ENCODE measurements at places on chromosomes 6 and 20.
A peak's percentile ranks its signal among the peaks of the same experiment; 100 is the strongest.

DNA sequence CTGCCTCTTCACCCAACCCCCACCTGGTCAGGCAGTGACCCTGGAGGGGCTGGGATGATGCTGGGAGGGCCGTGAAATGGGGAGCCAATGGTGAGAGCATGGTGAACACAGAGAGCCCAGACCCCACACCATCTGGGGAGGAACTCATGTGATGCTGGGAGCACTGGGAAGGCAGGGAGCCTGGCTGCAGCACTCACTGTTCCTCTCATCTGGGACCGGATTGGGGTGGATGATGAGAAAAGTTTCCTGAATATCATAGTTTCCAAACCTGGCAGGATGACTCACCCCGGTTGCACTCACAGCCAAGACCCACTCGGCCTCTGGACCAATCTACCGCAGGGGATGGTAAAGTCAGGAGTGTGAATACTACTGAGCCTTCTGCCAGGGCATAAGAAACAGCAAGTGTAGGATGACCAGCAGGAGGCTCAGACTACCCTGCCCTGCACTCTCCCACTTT, 21.8 kb downstream of the ULBP1 start:
- no peak for DNase-seq

DNA sequence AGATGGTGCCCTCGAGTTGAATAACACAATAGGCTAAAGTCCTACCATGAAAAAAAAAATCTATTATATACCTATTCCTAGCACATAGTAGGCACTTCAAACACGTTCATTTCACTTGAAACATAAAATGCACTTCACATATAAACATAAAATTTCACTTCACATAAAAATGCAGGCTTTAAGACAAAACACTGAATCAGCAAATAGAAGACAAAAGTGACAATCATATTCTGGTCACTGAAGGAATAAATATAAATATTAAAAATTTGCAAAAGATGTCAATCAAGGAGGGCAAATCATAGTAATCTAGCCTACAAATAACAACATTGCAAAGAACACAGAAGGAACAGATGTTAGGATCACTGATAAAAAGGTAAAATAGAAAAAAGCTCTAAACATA, 153.1 kb downstream of the LMBRD1 start:
- DNase-seq: no peak

- peak; percentile 50 for DNase-seq
Measured at GRCh38 chr6:121436960-121437850, 1.8 kb downstream of the GJA1 start.

DNA sequence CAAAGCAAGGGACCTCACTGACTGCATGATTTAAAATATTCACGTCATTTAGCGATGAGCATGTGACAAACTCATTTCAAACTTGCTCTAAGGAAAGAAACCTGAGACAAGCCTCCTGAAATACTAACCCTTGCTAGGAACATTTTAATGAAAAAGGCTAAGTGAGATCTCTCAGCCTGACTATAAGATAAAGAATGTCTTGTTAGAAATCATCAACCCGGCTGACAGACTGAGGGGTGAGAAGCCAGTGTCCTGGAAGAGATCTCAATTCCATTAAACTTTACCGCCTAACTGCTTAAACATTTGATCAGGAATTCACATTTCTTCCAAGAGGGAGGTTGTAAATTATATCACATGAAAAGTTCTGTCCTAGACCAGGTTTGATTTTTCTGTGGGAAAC, 274.8 kb upstream of the EXOC2 start:
- no peak for DNase-seq

GRCh38 chr6:111781041-111781708, 92.1 kb downstream of the FYN start:
- peak; percentile 71 for DNase-seq

DNA sequence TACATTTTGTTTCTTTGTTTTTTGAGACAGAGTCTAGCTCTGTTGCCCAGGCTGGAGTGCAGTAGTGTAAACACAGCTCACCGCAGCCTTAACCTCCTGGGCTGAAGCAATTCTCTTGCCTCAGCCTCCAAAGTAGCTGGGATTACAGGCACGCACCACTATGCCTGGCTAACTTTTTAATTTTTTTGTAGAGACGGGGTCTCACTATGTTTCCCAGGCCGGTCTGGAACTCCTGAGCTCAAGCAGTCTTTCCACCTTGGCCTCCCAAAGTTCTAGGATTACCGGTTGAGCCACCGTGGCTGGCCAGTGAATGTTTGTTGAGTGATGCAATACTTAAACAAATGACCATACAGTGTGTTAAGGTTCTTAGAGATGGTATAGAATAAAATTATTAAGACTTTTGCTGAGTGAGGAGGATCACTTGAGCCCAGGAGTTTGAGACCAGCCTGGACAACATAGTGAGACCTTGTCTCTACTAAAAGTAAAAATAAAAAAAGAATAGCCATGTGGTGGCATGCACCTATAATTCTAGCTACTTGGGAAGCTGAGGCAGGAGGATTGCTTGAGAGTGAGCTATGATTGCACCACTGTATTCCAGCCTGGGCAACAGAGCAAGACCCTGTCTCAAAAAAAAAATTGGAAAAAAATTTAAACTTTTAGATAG, 13.4 kb downstream of the CEP250 start:
- DNase-seq: no peak

DNA sequence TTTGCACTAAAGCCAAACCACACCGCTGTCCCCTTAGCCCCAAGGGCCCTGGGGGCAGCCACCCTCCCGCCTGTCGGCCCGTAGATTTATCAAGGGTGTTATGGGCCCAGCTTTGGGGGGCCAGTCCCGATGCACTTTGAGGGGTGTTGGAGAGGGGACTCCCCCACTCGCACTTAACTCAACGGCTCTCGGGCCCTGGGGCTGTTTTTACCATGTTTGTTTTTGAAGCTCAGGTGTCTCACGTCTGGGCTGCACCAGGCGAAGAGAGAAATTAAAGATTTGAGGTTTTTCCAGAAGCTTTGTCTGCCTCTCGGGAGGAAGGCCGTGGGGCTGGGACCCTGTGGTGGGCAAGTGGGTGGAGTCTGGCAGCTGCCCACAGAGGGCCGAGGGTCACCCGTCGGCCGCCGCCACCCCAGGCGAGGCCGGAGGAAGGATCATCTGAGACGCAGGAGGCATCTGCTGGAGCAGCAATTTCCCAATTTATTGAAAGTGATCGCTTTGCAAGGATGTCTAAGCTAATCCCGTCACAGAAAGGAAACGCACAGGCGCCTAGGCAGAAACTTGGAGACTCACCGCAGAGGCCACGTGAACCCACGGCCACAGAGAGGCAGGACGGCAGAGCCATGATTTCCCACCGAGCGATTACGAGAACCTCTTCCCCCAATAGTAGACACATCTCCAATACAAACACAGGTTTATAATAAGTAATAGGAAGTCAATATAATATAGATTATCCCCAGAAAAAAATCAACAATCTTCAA, 3.8 kb downstream of the SLC2A4RG start:
- no peak for DNase-seq

DNA sequence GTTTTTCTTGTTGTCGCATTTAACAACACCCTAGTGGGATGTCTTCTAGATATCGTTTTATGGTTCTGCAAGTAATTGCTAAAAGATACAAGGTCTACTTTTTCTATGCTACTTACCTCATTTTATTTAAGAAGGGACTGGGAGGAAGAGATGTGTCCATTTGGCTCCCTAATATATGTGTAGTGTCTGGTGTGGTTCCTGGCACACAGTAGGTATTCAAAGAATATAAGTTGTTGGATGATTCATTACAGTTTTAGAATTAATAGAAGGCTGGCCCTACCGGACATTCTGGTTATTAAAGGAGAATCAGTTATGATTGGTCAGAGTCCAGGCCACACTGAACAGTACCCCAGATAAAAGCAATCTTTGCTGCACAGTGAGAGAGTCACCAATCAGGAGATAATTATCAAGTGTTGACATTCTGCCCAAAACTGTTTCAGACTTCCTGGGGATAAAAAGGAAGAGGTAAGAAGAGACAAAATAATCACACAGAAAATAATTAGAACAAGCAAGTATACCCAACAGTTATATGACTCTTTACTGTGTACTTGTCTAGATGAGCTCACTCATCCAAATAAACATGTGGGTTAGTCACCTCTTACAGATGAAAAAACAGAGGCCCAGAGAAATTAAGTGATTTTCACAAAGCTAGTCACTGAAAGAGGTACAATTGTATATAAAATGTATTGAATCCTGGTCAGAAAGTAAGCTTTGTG, 7.0 kb downstream of the TMEM244 start:
- no peak for DNase-seq

DNA sequence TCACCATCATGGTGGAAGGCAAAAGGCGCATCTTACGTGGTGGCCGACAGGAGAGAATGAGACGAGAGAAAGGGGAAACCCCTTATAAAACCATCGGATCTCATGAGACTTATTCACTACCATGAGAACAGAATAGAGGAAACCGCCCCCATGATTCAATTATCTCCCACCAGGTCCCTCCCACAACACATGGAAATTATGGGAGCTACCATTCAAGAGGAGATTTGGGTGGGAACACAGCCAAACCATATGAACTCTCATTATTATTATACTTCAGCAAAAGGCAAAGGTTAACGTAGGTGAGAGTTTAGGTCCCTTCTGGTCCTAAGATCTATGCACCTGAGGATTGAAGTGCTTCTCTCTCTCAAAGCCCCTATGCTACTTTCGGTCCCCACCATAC, 2.4 kb upstream of the PFDN4 start:
- no peak for DNase-seq

- DNase-seq: peak; percentile 83
Measured at GRCh38 chr6:130385064-130385695, 19.4 kb downstream of the TMEM200A start.

GRCh38 chr6:14784596-14785492, 461.0 kb upstream of the JARID2 start:
- no peak for DNase-seq

DNA sequence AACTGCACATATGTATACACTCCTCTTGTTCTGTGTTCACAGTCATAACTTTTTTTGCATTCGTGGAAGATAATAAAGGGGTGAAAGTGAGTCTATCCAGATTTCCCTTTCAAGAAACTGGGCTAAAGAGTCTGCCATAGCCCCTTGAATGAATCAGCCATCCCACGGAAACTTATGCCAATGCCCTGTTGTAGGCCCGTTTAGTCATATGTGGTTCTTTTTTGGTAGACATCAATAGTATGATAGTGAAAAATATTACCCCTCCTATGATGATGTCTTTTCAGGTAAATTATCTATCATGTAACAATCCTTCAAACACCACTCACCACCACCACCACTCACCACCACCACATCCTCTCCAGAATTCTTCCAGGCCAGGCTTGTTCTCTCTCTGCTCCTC, 99.9 kb upstream of the MYLIP start:
- no peak for DNase-seq

GRCh38 chr20:3209257-3209945, at the start of gene ITPA:
Gene ITPA (plus strand): TSS chr20:3209498. CDS start chr20:3209552, 54 bp downstream.
- DNase-seq: peak; percentile 37

DNA sequence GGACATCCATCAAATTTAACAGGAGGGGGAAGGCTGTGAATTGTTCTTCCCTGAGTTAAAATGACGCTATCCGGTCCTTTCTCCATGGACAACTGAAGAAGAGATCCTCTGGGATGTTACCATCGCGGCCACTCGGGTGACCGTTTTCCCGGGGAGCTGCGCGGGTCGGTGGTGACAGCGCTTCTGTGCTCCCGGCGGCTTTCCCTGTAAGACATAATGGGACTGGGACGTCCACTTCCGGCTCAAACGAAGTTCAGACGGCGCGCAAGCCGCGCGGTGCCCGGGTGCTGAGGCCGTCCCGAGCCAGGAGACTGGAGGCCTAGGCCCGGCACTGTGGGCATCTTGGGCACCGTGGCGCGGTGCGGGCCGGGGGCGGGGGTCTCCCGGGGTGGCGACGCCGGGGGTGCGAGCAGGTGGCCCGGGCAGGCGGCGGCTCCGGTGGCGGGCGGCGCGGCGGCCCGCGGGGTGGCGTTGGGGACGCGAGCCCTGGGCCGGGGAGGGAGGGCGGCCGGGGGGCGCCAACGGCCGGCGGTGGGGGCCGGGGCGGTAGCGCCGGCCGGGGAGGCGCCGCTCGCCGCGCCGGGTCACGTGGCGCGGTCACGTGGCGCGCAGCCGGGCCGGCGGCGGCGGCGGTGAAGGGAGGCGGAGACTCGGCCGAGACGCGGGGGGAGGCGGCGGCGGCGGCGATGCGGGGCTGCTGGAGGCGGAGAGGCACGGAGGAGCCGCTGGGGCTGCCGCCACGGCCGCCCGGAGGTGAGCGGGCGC, 63.6 kb downstream of the GTF2H5 start:
- peak; percentile 66 for DNase-seq

All from AG10803 (cell line).